ENCODE measurements at places on chromosomes 6 and 20.

- no peak for DNase-seq
Measured at GRCh38 chr6:2086326-2086965, 159.0 kb downstream of the GMDS start.

GRCh38 chr6:52982680-52983079, 12.4 kb downstream of the GSTA4 start:
- no peak for DNase-seq

GRCh38 chr20:60630609-60631008, 621.5 kb upstream of the CDH4 start:
- DNase-seq = no peak

DNA sequence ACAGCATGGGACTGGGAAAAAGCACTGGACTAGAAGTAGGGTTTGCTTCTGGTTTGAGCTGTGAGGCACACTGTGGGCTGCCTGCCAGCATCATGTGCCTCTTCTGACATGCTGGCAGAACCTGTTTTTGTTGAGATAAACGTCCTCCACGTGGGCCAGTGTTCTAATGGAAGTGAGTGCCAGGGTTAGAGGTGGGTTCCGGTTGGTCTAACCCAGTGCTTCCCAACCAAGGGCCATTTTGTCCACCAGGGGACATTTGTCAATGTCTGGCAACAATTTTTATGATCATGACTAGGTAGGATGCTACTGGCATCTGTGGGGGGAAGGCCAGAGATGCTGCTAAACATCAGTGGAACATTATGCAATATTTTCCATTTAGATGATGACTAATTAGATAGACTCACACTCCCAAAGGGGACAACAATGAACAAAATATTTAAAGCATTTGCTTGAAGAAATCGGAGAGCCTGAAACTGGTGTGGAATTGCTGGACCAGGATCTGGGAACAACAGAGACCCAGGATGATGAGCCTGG, 7.8 kb upstream of the APMAP start:
- DNase-seq = no peak

DNA sequence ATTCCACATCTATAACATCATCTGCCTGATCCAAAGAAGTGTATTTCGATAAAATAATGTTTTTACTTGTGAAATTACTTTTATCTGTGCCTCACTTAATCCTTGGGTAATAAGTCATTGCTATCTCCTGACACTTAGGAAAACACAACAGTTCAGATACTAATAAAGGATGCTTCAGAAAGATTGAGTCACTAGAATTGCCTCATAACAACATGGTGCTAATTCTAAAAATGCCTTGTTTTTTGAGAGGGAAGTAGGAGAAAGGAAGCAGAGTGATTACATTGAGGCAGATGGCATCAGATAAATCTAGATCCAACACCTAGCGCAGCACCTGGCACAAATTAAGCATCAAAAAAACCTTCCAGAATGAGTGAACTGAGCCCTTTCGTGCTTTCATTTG, 69.0 kb downstream of the NCOA7 start:
- no peak for DNase-seq

GRCh38 chr6:152736687-152737273, 13.8 kb upstream of the VIP start:
- DNase-seq = no peak

DNA sequence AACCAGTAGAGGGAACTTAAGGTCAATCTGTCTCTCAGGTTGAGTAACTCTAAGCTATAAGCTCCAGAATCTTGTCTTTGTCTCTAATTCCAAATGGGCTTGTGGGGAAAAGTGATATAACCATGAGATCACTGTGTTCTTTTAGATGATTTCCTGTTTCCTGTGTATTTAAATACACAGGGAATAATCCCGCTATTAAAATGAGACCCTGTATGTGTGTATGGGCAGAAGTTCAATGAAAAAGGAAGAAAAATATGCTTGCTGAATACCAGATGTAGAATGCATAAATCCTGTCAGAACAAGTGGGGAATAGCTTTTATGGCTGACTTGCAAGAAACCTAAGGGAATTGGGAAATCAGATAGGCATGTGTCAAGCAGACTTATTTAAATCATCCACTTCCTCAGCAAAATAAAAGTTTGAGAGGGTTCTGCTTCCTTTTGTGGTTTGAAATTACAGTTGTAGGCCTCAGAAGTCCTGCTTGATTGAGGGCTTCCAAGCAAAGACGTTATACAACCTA, 164.7 kb upstream of the PDE7B start:
- no peak for DNase-seq

DNA sequence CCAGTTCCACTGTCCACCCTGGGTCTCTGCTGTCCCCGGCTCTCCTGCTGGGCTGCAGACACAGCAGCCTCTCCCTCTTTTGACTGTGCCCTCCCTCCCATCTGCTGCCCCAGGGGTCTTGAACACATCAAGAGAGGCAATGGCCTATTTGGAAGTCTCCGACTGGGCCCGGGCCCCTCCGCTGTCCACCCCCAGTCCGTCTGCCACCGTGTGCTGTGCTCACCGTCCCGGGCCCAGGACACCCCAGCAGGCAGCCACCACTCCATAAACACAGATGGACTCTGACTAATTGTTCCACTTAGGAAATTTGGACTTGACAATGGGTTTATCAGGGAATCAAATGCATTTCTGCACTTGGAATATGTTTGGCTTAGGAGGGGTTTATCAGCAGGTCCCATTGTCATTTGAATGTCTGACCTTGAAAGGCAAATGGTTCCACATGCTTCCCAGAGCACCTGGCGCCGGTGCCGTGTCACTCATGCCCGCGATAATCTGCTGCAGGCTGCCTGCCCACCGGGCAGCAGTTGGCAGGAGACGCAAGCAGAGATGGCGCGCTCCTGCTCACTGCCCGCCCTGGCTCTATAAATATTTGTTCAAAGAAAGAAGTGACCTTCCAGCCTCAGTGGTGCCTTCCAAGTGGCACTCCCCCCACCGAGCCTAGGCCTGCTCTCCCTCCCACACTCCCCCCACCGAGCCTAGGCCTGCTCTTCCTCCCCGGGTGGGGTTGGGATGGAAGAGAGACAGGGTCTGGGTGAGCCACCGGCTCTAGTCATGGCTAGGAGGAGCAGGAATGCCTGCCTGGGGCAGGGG, 18.8 kb upstream of the FRMD1 start:
- no peak for DNase-seq

DNA sequence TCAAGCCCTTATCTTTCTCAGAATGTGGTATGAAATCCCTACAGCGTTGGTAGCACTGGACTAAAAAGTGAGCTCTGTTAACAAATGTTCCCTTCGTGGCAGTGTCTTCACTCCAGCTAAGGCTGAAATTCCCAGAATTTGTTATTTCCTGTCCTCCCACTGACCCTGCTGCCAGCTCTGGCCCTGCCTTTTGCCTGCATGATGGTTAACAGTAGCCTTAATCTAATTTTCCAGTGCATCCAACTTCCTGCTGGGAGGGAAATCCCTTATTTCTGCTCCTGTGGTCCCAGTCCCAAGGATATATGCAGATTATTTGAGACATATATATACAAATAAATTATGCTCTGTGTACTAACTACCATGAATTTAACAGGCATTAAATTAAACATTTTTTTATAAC, 157.2 kb upstream of the CARMIL1 start:
- peak; percentile 63 for DNase-seq

DNA sequence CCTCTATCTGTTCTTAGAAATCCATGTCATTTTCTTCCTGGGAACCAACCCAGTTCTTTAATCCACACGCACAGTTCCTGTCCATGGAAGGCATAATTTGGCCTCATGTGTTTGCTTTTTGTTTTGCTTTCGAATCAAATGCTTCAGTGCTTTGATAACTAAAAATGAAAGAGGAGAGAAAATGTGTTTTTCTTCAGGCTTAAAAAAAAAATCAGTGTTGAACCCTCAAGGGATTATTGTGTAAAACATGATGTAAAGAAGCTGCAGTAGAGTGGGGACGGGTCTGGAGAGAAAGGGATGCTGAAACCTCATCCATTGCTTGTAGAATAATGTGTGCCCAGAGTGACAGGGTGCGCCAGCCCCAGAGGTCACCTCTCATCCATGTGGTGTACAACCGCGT, 197.5 kb upstream of the JARID2 start:
- DNase-seq = no peak

GRCh38 chr6:562052-562676, 94.7 kb downstream of the HUS1B start:
- no peak for DNase-seq

GRCh38 chr6:136607932-136608772, 57.9 kb upstream of the MAP7 start:
- no peak for DNase-seq

DNA sequence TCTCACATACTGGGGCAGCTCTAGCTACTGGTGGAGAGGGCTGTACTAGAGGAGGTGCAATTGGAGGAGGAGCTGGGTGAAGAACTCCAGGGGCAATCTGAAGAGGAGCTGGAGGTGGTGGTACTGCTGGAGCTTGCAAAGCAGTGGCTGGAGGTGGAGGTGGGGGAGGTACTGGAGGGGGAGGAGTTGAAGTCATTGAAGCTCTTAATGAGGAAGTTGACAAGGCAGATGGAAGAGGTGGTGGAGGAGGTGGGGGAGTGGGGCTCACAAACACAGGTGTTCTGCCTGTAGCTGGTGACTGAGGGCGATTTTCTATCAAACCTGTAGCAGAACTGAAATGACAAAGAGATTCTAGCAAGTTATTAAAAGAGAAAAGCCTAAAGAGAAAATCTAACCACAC, 77.6 kb downstream of the WASF1 start:
- no peak for DNase-seq

DNA sequence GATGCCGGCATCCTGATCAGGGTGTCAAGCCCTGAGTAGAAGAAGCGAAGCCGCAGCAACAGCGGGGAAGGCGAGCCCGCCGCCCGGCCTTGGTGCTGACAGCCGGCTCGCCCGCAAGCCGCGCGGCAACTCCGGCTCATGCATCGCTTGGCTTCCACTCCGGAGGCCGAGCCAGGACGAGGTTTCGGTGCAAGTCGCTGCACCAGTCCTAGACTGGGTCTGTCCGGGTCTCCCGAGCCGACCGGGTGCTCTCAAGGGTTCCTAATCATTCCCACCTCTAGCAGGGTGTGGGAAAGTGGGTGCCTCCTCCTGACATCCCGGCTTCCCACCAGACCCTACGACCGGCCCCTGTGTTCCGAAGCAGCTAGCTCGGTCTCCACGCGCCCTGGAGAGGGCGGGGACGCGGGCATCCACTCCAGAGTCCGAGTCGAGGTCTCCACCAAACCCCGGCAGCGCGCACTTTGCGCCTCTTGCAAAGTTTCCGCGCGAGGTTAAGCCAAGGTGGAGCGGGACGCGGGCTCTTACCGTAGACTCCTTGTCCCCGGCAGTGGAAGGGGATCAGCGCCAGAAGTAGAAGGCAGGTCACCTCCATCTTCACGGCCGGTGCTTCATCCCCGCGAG, 1.4 kb downstream of the MDGA1 start:
- DNase-seq = no peak

DNA sequence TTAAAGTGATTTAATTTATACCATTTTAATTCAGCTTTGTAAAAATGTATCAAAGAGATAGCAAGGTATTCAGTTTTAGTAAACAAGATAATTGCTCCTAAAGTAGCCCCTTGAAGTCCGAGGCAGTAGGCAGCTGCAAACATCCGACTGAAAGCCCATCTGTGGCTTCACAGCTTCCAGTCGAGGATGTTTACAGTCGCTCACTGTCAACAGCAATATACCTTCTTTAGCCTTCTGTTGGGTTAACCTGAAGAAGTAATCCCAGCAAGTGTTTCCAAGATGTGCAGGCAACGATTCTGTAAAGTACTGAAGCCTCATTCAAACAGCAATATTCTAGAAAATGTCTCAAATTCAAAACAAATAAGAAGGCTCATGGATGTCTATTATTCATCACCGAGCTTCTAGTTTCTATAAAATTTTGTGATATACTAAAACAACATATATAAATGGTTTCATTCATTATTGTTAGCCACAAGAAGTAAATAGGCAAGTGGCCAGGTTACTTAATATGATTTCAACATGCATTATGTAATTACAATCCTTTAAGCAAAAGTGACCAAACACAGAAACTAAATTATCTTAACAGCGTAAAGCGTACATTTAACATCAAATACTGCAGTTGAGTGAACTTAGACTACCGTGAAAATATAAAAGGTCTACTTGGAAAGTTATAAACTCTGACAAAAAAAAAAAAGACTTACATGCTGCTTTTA, 115.0 kb downstream of the OGFRL1 start:
- DNase-seq = no peak

GRCh38 chr20:23298926-23299672, 51.5 kb upstream of the NXT1 start:
- no peak for DNase-seq

GRCh38 chr6:165968408-165968807, 199.2 kb downstream of the TBXT start:
- DNase-seq = no peak

DNA sequence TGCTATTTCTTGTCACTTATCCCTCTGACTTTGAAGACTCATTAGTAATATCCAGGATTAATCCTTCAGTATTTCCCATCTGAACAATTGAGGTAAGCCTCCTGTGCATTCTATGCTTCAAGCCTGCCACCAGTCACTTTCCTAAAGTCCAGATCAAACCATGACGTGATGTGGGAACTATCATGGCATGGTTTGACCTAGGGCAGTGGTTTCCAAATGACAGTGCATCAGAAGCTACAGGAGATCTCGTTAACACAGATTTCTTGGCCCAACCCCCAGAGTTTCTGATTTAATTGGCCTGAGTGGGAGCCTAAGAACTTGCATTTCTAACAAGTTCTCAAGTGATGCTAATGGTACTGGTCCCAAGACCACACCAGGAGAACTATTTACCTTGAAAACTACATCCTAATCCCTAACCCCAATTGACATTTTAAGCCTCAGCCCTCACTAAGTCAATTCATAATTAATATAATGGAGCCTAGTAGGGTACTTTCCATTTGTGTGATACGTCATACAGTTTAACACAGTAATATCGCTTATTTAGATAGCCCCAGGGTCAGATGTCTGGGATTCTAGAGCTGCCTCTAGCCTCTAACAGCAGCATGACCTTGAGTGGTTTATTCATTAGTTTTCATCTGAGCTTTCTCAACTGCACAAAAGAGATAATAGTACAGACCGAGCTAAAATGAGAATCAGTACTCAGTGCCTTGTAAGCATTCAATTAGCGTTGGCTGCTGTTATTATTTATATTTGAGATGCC, 907.6 kb downstream of the TFAP2A start:
- DNase-seq = no peak

GRCh38 chr20:19937651-19938420, 79.3 kb upstream of the NAA20 start:
- no peak for DNase-seq

GRCh38 chr20:1062334-1063010, 55.9 kb upstream of the PSMF1 start:
- DNase-seq = no peak
